Panc1 (cell line): ENCODE measurements at places on chromosomes 3 and 15. TPM values are rescaled to one million over a fixed set of nuclear protein-coding genes. Genes with fewer than 3 reads are reported as not detected.

RYR3 gene
- not detected for total RNA-seq

ADGRG7 gene
- not detected for total RNA-seq

FES gene
- 0.64 TPM for total RNA-seq

LRRC3B gene
- not detected for total RNA-seq

XYLB gene
- total RNA-seq: 6.6 TPM

SPATA16 gene
- total RNA-seq: not detected

TEX9 gene
- total RNA-seq: 4.1 TPM

FBLN2 gene
- 0.44 TPM for total RNA-seq

SCN11A gene
- total RNA-seq: not detected

SNTN gene
- total RNA-seq: not detected

OIP5 gene
- 26.7 TPM for total RNA-seq

WDR49 gene
- 0.23 TPM for total RNA-seq

MUC13 gene
- total RNA-seq: 0.13 TPM

NRG4 gene
- total RNA-seq: 0.39 TPM

SEMA3F gene
- 69.6 TPM for total RNA-seq

FGF12 gene
- total RNA-seq: 0.51 TPM

RTP4 gene
- 2.5 TPM for total RNA-seq

LRRC34 gene
- 1.2 TPM for total RNA-seq

SLC25A36 gene
- total RNA-seq: 69.5 TPM

CIDEC gene
- not detected for total RNA-seq

IL17RD gene
- 3.5 TPM for total RNA-seq

CHRM5 gene
- not detected for total RNA-seq

CCDC13 gene
- total RNA-seq: 0.82 TPM

DNAJC19 gene
- total RNA-seq: 56.8 TPM

CCDC9B gene
- total RNA-seq: 55.9 TPM

CDCP1 gene
- total RNA-seq: 47.8 TPM

DTX3L gene
- 32.3 TPM for total RNA-seq

MOBP gene
- total RNA-seq: not detected

RASGRP1 gene
- 0.51 TPM for total RNA-seq

PDE12 gene
- 22.8 TPM for total RNA-seq

MPI gene
- total RNA-seq: 45.8 TPM

RLBP1 gene
- not detected for total RNA-seq

ASB14 gene
- total RNA-seq: not detected

PP2D1 gene
- not detected for total RNA-seq

QTRT2 gene
- total RNA-seq: 51.6 TPM

ITIH1 gene
- total RNA-seq: 0.31 TPM

ANKUB1 gene
- not detected for total RNA-seq
